ENCODE measurements at places on chromosomes 2 and 18.

- DNase-seq: no peak
Measured at GRCh38 chr2:240387669-240388358, 47.6 kb upstream of the GPC1 start.

- no peak for DNase-seq
Measured at GRCh38 chr2:8965216-8965969, 38.1 kb downstream of the MBOAT2 start.

GRCh38 chr18:58570360-58571064 lies 58.4 kb downstream of the ALPK2 start:
- no peak for DNase-seq

- DNase-seq: no peak
Measured at GRCh38 chr2:157971702-157972101, 95.6 kb upstream of the ACVR1 start.

GRCh38 chr18:13303756-13304364 lies 85.3 kb downstream of the LDLRAD4 start:
- DNase-seq: no peak

- DNase-seq: no peak
Measured at GRCh38 chr2:99150706-99151105, 4.0 kb downstream of the TSGA10 start.

DNA sequence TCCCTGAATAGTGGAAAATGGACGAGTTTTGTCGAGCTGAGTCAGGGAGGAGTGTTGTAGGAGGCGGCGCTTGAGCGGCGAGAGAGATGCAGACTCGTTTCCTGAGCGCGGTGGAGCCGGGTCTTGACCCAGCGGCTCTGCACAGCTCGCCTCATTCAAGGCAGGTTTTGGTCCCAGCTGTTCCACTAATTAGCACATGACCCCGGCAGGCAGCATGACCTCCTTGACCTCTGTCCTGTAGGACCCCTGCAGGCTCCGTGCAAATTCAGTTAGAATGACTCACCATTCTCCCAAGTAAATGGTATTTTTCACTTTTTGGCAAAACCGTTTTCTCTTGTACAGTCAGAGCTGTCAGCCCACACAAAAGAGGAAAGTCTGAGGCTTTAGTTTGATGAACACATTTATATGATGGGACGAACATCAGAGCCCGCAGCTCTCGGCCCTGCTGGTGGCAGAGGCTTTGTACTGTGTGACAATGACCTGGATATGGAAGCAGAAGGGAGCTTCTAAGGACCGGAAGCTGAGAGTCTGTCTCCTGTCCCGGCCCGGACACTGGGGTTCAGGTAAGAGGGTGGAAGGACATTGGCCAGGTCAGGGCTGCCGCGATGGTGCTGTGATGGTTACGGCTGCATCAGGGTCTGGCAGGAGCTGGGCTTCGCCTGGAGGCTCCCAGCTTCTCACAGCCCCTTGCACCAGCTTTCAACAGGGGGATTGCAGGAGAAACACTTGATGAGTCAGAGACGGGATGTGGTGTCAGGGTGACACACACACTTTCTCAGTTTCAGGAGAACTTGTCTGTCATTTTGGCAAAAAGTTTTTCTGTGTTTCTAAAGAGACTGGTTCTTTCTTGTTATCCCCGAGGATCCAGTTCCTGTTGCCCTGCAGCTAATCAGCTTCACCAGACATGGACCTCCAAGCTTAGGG lies 29.9 kb upstream of the ALKAL2 start:
- DNase-seq: no peak

DNA sequence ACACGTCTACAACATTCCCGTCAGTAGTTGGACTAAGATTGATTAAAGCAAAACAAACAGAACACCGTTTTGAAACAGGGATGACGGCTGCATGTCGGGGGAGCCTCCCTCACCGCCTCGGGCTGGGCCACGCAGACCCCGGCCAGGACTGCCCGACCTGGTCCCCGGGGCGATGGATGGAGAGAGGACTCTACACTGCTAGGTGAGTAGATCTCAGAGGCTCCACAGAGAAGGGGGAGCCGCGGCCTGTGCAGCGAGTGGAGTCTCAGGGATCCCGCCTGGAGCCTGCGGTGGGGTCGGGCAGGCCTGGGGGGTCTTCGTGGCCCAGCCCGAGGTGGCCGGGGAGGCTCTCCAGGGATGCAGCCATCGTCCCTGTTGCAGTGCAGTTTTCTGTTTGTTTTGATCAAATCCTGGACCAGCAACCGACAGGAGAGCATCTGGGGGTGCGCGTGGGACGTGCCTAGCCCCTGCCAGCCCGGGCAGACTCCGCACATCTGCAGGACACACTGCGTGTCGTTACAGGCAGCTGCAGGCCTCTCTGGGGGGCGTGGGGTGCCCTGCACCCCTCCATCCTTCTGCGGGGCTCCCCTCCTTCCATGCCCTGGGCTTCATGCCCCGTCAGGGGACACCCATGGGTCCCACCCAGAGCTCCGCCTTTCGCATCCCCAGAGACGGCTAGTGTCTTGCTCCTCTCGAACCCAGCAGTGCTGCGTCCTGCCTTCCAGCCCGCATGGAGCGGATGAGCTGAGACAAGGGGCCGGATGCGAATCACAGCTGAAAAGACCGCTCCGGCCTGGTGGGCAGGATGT lies 143.6 kb downstream of the RTP5 start:
- no peak for DNase-seq

- DNase-seq: no peak
Measured at GRCh38 chr2:189726271-189726670, 36.3 kb downstream of the OSGEPL1 start.

DNA sequence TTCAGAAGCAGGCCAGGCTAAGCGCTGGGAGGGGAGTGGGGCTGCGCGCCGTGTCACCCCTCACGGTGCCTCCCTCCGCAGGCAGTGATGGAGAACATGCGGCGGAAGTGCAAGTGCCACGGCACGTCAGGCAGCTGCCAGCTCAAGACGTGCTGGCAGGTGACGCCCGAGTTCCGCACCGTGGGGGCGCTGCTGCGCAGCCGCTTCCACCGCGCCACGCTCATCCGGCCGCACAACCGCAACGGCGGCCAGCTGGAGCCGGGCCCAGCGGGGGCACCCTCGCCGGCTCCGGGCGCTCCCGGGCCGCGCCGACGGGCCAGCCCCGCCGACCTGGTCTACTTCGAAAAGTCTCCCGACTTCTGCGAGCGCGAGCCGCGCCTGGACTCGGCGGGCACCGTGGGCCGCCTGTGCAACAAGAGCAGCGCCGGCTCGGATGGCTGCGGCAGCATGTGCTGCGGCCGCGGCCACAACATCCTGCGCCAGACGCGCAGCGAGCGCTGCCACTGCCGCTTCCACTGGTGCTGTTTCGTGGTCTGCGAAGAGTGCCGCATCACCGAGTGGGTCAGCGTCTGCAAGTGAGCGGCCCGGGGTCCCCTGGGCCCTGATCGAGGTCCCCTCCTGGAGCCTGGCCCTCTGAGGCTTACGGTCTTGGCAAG lies 12.2 kb downstream of the WNT10A start:
- DNase-seq: peak; percentile 87

- no peak for DNase-seq
Measured at GRCh38 chr2:206707164-206707701, 11.0 kb downstream of the DYTN start.

DNA sequence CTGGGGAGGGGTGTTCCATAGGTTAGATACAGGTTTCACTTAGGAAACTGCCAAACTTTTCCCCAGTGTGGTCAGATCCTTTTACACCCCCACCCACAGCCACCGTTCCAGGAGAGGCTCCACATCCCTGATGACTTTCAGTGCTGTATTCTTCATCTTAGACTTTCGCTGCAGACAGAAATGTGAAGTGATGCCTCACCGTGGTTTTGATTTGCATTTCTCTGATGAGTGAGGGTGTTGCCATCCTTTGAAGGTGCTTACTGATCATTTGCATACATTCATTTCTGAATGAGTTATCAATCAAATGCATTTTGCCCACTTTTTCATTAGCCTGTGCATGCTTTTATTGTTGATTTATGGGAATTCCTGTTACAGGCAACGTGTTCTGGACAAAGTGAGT lies 14.9 kb downstream of the COPS9 start:
- peak; percentile 5 for DNase-seq

- DNase-seq: no peak
Measured at GRCh38 chr2:31337860-31338259, 76.7 kb downstream of the XDH start.
